ENCODE measurements at places on chromosomes 3 and 15.
A peak's percentile ranks its signal among the peaks of the same experiment; 100 is the strongest.

- DNase-seq: no peak
Measured at GRCh38 chr3:37144806-37145205, 29.6 kb downstream of the LRRFIP2 start.

- DNase-seq: no peak
Measured at GRCh38 chr3:66433522-66433782, 67.4 kb downstream of the LRIG1 start.

DNA sequence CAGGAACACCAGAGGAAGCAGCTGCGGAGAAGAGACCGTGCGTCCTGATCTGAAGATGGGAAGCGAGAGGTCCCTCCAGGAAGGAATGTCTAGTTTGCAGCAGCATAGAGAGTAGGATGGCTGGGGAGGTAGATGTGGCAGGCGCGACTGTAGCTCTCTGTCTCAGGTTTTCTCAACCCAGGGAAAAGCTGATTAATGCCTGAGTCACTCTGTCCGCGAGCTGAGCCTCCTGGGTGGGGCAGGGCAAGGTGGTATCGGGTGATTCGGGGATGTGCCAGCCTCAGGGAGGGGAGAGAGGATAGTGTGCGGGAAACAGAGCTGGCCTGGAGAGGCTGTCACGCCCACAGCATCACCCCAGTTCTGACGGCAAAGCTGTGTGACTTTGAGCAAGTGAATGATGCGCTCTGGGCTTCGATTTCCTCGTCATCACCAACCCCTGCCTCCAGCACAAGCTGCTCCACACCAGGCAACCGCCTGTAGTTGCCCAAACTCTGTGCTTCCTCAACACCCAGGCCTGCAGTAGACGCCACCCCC, 28.4 kb downstream of the CPN2 start:
- DNase-seq: no peak

GRCh38 chr3:16309558-16309957, 44.5 kb downstream of the OXNAD1 start:
- DNase-seq: no peak

- DNase-seq: no peak
Measured at GRCh38 chr3:11610700-11611275, 32.9 kb downstream of the VGLL4 start.

DNA sequence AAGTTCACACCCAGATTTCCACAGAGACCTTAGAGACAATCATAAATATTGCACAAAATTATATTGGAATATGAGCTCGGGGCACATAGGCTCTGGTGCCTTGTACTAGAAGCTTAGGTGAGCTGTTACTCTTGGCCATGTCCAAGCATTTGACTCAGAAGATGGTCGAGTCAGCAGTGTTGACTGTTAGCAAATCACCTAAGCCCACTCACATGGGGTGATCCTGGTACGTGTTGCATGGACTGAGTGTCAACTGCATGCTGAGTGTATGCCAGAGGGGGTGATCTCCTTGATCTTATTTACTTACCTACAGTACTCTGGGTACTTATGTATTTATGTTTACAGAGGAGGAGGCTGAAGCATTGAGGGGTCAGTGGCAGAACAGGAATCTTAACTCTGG, 14.0 kb downstream of the SMAD3 start:
- DNase-seq: no peak

DNA sequence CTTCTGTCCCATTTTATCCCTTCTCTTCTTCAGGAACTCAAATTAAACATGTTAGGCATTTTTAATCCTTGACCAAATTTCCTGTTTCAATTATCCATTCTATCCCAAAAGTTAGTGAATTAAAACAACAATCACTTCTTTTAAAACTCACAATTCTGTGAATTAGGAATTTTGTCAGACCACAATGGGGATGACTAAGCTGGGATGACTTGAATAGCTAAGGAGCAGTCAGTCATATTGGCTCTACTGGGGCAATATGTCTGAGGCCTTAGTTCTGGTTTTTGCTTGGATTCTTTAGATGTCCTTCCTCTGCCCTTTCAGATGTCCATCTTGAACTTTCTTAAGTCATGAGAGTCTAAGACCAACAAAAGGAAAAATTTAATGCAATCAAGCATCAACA, 178.2 kb upstream of the TGFBR2 start:
- no peak for DNase-seq

DNA sequence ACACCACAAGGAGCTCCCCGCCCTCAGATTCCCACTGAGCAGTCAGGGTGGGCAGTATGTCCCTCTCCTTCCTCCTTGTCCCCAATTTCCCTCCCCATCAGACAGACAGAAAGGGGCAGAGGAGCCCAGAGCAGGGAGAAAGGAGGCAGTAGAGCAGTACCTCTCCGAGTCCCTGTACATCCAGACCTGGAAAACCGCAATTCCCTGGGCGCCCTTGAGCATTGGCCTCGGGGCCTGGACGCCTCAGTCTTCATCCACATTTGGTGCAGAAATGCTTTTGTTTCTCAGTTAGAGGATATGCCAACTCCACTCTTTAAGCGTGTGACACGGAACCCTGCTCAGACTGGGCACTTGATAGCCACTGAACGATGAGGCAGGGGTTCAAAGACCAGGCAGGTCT, 5.9 kb downstream of the ISG20 start:
- DNase-seq: no peak

DNA sequence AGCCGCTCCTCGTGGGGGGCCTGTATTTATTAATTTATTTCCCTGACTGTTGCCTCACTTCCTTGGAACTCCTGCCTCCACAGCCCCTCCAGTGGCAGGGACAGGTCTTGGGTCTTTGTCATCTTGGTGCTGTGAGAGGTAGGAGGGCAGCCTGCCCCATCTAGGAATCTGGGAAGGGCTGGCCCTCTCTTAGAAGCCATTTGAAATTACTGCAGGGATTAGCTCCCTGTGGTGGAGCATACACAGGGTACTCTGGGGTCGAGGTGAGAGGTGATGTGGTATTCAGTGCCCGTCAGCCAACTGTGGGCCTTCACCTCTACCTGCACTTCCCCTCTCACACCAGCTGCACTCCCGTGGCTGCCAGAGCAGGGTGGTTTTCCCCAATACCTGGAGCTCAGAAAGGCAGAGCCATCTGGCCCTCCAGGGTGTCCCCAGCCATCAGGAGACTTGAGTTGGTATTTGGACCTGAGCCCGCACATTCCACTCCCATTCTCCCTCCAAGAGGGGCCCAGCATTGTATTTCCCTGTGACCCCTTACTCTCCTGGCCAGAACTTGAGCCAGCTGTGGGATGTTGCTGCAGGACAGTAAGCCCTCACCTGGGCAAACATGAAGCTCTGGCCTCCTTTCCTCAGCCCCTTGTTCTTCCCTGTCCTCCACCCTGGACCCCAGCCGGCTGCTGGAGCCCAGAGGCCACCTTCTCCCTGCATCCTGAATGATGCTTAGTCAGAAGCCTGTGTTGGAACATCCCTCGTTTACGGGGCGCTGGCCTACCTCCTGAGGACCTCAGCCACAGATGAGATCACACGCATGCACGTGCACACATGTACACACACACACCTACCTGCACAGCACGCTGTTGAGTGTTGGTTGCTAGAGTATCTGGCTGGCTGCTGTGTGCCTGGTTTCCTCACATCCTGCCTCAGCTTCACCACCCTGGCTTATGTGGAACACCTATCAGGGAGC, 2.0 kb upstream of the JMJD7 start:
- DNase-seq: no peak

GRCh38 chr3:16234281-16234680, 30.5 kb downstream of the DPH3 start:
- DNase-seq: no peak

- no peak for DNase-seq
Measured at GRCh38 chr3:32577581-32578556, 7.2 kb upstream of the DYNC1LI1 start.

DNA sequence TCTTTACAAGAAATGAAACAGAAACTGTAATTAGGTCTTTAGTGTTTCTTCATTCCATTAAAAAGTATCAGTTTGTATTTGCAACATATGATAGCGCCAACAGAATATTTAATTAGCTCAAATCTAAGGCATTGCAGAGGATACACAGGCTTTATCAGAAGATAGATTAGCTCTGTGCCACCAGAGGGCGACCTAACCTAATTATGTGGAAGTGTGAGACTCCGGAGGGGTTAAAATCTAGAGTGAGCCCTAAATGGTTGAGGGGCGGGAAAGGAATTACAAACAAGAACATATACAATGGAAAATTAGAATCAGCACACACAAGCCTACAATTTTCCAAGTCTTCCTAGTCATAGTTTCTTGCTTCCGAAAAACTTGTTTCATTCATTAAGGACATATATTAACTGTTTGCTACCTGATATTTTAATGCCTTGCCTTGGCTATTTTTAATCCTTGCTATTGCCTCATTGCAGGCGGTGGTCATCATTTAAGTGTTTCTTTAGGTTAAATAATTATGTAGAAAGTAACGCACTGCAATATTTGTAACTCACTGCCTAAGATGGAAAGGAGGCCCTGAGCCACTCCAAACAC, 18.0 kb upstream of the RYR3 start:
- peak; percentile 5 for DNase-seq

DNA sequence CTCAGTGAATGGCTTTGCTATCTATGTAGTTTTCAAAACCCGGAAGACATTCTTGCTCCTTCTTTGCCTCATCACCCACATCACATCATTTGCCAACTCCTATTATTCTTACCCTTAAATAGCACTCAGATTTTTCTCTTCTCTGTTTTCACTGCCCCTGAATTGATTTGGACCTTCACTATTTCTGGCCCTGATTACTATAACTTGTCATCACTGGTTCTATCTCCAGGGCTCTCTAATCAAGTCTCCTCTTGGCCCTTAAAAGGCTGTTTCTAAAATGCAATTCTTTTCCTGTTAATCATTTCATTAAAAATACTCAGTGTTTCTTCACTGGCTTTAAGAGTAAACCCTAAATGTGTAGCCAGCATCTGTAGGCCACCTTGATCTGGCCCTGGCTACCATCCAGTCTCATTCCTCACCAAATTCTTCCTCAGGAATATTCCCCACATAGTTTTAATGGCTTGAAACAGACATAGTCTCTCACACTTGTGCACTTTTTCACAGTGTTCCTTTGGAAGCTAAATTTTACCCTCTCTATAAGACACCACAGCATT, 437.1 kb upstream of the CBLB start:
- DNase-seq: no peak

DNA sequence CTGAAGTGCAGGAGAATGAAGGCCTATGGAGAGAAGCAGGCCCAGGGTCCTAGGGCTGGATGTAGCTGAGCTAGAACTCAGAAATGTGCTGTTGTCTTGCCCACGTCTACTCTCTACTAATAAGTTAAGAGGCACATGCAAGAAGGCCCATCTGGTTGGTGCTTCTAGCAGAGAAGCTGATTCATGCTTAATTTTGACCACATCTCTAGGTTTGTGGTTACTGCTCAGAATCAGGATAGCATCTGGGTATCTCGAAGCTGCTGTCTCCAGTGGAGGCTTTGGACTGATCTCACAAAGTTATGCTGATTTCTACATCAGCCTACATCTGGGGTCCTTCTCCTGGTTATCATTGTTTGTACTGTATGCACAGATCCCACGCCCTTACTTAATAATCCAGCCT, 87.3 kb downstream of the CACNA1D start:
- DNase-seq: no peak

GRCh38 chr3:10224794-10225665, 23.2 kb upstream of the TATDN2 start:
- peak; percentile 44 for DNase-seq

- DNase-seq: no peak
Measured at GRCh38 chr15:69076756-69077155, 62.3 kb downstream of the NOX5 start.

DNA sequence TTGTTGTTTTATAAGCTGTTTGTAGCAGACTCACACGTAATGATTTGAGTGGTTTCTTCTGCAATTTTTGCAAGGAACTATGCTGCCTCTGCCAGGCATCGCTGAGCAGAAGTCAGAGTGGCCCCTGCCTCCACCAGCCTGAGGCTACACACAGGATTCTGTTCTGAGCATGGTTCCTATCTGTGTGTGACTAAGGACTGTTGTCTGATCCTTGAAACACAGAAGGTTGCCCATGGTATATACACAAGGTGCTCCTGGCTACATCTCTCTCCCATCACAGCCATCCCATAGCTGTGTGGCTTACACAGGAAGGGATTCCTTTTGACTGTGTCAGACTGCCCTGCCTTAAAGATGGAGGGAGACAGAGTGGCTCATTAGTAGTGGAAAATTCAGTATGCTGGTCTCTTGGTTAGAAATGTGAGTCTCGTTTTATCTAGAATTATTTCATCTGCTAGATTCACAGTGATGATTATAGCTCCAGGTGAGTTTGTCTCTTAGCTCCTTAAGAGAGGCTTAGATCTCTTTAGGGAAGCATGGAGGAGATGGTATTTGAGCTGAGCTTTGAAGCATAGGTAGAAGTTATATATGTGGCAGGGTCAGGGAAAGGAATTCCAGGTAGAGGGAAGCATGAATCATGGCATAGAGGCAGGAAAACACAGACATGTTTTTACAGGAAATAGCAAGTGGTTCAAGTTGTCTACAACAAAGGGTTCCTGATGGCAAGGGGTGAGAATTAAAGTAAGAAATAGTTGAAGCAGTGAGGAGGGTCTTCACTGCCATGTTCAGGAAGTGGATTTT, 37.5 kb downstream of the SNAPC5 start:
- no peak for DNase-seq

GRCh38 chr3:23713641-23714040, 92.1 kb upstream of the UBE2E1 start:
- DNase-seq: no peak

DNA sequence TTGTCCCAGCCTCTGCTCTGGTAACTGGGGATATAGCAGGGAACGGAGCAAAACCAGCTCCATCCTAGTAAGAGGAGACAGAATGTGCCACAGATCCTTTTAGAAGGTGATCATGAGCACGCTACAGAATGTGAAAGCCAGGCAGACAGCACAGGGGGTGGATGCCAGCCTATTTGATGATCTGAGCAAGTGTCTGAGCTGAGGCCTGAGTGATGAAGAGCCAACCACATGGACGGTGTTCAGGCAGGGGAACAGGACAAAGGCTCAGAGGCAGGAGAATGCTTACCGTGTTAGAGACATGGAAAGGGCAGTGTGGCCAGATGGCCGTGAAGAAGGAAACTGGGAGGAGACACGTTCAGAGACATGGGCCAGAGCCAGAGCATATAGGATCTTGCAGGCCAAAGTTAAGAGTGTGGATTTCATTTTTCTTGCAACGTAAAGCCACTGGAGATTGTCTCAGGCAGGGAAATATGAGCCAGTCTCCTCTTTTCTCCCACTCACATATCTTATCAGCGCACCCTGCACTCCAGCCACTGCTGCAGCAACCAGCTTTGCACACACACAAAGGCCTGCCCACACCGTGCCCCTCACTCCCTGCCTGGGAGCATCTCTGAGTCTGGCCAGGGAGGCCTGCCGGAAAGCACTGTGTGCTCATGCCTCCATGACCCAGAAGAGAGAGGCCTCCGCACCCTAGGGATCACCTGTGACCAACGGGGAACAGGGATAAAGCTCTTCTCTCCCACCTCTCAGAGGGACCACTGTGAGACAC, 20.1 kb downstream of the RAB43 start:
- DNase-seq: no peak

GRCh38 chr3:178540184-178540583, 3.9 kb downstream of the KCNMB2 start:
- DNase-seq: no peak

GRCh38 chr3:64188810-64189560, 36.3 kb downstream of the PRICKLE2 start:
- DNase-seq: no peak

GRCh38 chr3:107100137-107100536, 277.1 kb upstream of the CCDC54 start:
- no peak for DNase-seq

- no peak for DNase-seq
Measured at GRCh38 chr3:141708367-141708766, 29.7 kb upstream of the RNF7 start.

GRCh38 chr15:78085928-78086327, 6.4 kb upstream of the SH2D7 start:
- no peak for DNase-seq
